ENCODE measurements at places on chromosomes 5 and 9. TPM values are rescaled to one million over a fixed set of nuclear protein-coding genes. Genes with fewer than 3 reads are reported as not detected.

The GFI1B gene
- total RNA-seq = not detected

The HRH2 gene
- total RNA-seq = 4.1 TPM

The SDHA gene
- total RNA-seq = 137 TPM

The LCN1 gene
- not detected for total RNA-seq

The NACC2 gene
- total RNA-seq = 28.3 TPM

The GCNT4 gene
- not detected for total RNA-seq

The GOLM1 gene
- 47.3 TPM for total RNA-seq

The PLPPR1 gene
- total RNA-seq = not detected

The LIX1 gene
- total RNA-seq = not detected

The ACER2 gene
- 2.4 TPM for total RNA-seq
